Activated CD8-positive, alpha-beta memory T cell treated with anti-CD3 and anti-CD28 coated beads for 1 hour (primary cell): ENCODE measurements at places on chromosomes 12 and 14.
A peak's percentile ranks its signal among the peaks of the same experiment; 100 is the strongest.

DNA sequence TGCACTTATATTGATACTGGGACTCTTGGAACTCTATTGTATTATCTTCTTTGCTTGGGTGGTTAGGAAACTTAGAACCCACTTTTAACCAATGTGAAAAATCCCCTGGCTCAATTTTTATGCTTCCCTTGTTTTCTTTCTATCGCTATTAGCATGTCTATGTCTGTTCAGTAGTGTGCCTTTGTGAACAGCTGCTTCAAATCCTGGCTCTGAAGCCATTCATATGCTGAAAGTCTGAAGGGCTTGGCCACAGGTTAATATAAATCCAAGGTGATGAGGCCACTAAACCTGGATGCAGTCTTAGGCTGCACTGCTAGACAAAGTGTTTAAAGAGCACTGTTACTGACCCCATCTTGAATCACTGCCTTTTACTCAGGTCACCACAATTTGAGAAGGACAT is 94.9 kb upstream of the RIC8B start:
- no peak for DNase-seq

DNA sequence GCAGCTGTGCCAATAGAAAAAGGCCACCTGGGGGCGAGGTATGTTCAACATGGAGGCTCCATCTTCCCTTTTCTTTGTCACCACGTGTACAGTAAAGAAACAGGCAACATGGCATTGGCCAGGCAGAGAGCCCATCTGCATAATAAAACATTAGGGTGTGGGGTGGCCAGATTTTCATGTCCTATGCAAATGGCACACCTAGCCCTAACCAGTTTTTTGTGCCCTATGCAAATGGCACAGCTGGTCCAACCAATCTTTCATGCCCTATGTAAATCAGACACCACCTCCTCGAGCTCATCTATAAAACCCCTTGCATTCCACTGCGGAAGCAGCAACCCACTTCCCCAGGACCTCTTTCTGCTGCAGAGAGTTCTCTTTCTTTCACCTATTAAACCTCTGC is 149.1 kb upstream of the RGS6 start:
- DNase-seq: no peak

DNA sequence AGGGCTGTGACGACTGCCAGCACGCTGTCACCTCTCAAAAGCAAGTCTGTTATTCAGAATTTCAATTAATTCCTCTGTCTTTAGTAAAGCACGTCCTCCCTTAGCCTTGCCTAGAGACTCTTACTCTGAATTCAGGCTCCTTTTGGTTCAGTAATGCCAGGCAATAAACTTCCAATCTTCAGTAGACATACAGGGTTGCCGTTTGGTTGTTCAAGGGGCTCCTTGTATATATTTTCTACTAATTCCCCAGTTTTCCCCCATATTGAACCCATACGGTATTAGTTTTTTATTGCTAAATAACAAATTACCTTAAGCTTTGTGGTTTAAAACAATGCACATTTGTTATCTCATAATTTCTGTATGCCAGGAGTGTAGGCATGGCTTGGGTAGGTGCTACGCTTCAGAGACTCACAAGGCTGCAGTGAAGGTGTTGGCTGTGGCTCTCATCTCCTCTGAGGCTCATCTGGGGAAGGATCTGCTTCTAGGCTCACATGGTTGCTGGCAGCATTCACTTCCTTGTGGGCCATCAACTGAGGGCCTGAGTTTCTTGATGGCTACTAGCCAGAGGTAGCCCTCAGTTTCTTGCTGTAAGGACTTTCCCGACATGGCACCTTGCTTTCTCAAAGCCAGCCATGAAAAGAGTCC is 7.3 kb upstream of the CLECL1 start:
- DNase-seq: no peak

- no peak for DNase-seq
Measured at GRCh38 chr14:53954551-53955228, 1.9 kb downstream of the BMP4 start.

GRCh38 chr12:95548056-95548538 is 3.2 kb downstream of the USP44 start:
- peak; percentile 3 for DNase-seq

DNA sequence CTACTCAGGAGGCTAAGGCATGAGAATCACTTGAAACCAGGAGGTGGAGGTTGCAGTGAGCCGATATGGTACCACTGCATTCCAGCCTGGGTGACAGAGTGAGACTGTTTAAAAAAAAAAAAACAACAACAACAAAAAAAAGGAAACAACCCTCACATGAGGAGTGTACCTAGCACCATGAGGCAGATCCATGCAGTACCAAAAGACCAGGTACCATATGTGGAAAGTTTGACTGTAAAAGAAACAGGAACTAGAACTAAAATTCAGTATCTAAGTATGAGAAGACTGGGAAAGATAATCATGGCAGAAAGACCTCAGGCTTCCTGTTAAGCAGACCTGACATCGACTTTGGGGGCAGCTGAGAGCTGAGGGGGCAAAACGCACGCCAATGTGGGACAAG is 55.1 kb downstream of the TRAFD1 start:
- no peak for DNase-seq

GRCh38 chr12:60066655-60067054 is 470.8 kb downstream of the SLC16A7 start:
- no peak for DNase-seq

DNA sequence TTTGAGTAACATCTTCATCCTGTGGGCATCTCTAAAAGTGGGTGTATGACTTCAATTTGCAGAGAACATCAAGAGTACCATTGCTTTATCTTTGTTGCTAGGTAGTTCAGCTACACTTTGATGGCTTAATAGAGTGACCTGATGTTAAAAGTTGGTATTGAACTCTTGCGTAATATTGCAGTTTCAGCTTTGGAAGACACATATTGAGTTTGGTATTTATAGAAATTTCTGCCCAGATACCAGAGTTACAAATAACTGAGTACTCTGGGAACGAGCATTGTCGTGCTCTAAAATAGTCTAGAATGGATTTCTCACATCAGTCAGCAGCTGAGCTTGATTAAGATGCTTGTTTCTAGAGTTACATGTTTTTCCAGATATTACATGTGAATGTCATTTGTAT is 24.8 kb upstream of the AKAP5 start:
- no peak for DNase-seq
